Activated CD4-positive, alpha-beta T cell treated with anti-CD3 and anti-CD28 coated beads, Interleukin-10, Interleukin-2, amounts not matched to agents 100 ng/mL and 50 ng/mL, durations not matched to agents 16 hours and 8 hours (primary cell): ENCODE measurements at places on chromosomes 1 and 21.

DNA sequence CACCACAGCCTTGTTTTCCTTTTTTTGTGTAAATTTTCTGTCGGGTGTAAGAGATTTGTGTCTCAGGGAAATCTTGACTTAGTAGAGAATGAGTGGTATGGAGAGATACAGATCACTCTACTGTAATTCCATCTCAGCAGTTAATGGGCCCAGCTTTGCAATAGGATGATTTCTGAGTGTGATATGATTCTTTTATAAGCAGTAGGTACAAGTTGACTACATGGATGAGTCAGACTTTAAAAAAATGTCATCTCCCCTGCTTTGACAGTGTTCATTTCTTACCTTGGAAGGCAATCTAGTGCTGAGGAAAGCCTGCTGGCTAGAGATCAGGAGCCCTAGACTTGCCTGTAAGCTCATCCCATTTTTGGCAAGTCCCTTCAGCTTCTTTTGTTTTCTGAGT is 261.9 kb downstream of the RYR2 start:
- DNase-seq, result peak; percentile 36

DNA sequence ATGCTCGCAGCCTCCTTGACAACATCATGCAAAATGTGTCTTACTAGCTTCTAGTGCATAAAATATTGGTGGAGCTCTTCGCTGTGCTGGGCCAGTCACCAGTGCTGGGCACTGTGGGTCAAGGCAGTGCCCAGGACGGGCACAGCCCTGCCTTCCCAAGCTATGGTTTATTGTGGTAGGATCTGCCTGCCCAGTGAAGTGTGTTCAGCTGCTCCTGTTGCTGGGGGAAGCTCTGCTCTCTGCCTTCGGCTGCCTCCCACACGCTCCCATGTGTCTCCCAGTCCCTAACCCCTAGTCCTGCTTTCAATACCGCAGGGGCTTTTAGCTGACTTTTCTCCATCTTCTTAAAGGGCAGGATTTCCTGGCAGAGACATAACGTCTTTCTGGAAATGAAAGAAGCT is 15.7 kb downstream of the EPHX1 start:
- DNase-seq, result no peak

- DNase-seq, result no peak
Observed at GRCh38 chr1:204065174-204065985, 7.5 kb upstream of the SOX13 start.

GRCh38 chr1:183417772-183418491 is at the start of gene NMNAT2:
NMNAT2 (minus strand) TSS chr1:183418380; CDS start chr1:183418267, 113 bp downstream.
- no peak for DNase-seq

DNA sequence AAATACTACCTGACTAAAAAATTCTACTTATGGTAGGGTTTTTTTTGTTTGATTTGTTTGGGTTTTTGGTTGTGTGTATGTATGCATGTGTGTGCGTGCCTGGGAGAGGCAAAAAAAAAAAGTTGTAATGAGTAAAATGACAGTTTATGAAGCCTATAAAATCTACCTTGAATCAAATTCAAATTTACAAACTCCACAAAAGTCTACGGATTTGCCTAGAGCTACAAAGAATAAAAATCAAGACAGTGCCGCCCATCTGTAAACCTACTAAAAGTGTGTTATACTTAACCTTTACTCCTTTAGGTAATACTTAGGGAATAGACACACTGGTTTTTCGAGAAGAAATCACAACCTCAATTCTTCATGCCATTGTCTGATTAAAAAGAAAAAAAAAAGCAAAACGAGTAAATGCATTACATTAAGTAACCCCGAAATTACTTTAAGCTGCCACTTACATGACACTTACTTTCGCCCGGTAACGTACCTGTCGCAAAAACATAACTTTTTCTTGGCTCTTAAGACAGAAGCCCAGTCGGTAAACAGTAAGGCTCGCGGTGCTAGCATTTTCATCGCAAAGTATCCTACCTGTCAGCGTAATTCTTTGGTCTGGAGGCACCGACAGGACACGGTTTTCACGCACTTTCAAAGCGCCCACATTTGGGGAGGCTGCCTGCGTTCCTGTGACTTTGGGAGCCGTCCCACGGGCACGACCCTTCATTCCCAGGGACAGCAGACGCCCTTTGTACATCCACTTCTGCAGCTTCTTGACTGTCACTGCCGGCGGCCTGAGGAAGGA is 951 bp downstream of the SYDE2 start:
- DNase-seq, result peak; percentile 30
